ENCODE measurements at places on chromosomes 4 and X.

GRCh38 chr4:37584493-37585060 is 101.6 kb downstream of the RELL1 start:
- DNase-seq = no peak

DNA sequence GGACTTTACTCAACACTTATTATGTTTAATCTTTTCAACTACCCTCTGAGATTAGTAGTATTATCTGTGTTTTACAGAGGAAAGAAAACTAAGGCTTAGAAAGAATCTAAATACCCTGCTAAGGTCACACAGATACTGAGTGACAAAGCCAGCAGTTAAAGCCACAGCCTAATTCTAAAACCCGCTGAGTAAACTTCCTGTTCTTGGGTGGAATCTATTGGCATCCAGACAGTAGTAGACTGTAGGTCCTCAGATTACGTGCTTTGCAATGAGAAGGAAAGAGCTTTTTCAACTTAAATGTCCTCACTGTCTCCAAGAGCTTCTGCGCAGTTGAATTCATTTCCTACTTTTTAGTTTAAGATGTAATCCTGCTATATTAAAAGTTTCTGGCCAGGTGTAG is 126.0 kb downstream of the TENM3 start:
- DNase-seq = no peak

- no peak for DNase-seq
Observed at GRCh38 chr4:98444371-98444770, 183.2 kb downstream of the RAP1GDS1 start.

GRCh38 chr4:74016068-74016467 is 17.6 kb upstream of the CXCL5 start:
- DNase-seq = no peak

DNA sequence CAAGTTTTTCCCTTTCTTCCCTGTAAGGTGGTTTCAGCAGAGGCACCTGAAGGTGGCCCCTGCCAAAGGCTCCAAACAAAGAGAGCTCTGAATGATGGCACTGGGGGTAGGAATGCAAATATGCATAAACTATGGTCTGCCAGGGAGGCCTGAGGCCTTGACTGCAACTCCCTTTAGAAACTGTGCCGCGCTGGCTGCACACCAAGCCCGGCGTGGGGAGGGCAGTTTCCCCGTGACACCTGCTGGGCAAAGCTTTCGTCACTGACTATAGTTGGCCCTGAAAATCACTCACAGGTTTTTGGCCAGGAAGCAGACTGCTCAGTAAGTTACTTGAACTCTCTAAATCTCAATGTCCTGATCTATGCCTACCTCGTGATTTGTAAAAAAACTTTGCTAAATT is 97.8 kb upstream of the ATOH1 start:
- DNase-seq = no peak

GRCh38 chr4:170667814-170668213 is 578.1 kb upstream of the AADAT start:
- no peak for DNase-seq

GRCh38 chr4:117014236-117014635 is 71.1 kb downstream of the TRAM1L1 start:
- DNase-seq = no peak

Data from HT-29 (cell line).